ENCODE measurements at places on chromosomes 6 and 20.

DNA sequence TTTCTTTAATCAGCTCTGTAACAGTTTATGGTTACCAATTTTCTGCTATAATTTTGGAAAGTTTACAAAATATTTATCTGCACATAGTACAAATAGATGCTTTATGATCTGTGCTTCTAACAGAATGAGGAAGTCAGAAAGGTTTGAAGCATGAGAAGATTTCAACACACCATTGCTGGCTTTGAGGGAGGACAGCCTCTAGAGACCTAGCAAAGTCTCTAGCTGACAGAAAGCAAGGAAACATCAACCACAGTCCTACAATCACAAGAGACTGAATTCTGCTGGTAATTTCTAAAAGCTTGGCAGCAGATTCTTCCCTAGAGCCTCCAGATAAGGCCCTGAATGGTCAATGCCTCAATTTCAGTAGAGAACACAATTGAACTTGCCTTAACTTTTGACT lies 750.8 kb upstream of the SLC35B3 start:
- DNase-seq: no peak

DNA sequence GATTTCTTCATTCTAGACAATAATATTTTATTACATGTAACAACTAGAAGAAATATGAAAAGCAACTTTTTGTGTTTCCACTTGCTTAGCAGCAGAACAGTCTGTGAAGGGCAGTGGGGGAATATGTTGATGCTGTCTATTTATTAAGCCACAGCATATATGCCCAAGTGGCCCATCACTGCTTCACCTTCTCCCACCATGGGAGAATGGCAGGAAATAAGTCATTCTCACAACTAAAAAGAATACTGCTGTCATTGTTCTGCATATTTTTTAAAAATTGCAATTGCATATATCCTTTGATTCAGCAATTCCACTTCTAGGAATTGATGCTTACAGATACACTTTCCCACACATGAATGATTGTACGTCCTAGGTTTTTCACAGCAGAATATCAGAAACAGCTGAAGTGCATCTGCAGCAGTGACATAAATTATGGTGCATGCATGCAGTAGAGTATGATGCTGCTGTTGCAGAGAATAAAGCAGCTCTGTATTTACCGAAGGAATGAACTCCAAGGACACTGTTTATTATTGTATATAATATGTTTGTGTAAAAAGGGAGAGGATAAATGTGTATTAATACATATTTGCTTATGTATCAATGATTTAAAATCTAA lies 26.8 kb downstream of the KIF3B start:
- DNase-seq: no peak

- no peak for DNase-seq
These were observed at the start of gene AGER for GRCh38 chr6:32184084-32184640. Gene AGER (minus strand): TSS chr6:32184253. CDS start chr6:32184222, 31 bp downstream.

DNA sequence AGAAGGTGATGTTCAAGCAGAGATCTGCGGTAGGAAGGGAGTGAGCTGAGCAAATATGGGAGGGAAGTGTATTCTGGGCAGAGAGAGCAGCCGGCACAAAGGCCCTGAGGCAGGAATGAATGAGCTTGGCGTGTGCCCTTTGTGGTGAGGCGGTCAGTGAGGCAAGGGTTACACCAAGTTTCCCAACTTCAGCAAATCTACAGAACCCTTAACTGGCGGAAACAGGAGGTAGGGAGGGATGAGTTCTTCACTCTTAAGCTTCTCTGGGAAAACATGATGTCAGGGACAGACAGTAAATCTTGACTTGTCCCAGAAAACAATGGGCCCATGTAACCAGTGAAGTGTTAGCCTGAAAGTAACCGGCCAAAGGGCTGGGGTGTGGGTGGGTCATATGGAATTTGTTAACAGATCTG lies 97.1 kb upstream of the PTPN1 start:
- DNase-seq: no peak

DNA sequence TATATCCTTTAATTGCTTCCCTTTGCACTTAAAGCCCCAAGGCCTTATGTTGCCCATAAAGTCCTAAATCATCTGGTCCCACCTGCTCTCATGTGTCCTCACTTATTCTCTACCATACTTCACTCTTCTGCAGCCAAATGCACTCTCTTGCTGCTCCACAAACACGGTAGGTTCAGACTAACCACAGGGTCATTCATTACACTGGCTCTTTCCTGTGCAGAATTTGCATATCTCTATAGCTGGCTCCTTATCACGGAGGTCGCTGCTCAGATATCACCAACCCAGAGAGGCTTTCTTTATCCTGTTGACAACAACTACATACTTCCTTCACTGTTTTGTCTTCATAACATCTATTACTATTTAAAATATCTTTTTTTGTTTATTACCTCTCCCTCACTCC lies 86.8 kb downstream of the MOXD1 start:
- DNase-seq: no peak

- DNase-seq: no peak
These were observed 394 bp downstream of the AKAP12 start for GRCh38 chr6:151240036-151240685.

- DNase-seq: no peak
These were observed 145.7 kb downstream of the CFAP61 start for GRCh38 chr20:20198011-20198410.

GRCh38 chr6:161374971-161375873 lies 101.4 kb upstream of the AGPAT4 start:
- no peak for DNase-seq

Measured in effector memory CD4-positive, alpha-beta T cell (primary cell).